Pons (tissue), 1 donor: ENCODE measurements at places on chromosomes 1 and 21.

- DNase-seq = no peak
Measured at GRCh38 chr1:43613075-43613942, 36.6 kb upstream of the KDM4A start.

GRCh38 chr21:25909341-25909740 lies 174.6 kb downstream of the GABPA start:
- DNase-seq = no peak

- no peak for DNase-seq
Measured at GRCh38 chr1:43199093-43199726, 27.1 kb downstream of the CFAP57 start.

- no peak for DNase-seq
Measured at GRCh38 chr1:2145946-2146835, 48.4 kb downstream of the FAAP20 start.

DNA sequence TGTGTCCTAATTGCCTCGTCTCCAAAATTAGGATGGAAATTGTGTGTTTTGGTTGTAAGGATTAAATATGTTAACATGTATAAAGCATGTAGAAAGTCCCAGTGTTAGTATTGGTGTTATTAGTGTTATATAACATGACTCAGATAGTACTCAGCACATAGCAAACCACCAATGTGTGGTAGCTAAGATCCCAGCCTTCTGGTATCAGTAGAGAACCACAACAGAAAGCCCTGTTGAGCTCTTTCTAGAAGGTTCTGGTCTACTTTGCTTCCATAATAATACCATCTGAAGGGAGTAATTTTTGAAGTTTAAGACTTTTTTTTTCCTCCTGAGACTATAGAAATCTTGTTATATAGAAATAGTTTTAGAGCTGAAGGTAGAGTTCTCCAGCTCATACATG lies 259.3 kb upstream of the SGIP1 start:
- DNase-seq = no peak

DNA sequence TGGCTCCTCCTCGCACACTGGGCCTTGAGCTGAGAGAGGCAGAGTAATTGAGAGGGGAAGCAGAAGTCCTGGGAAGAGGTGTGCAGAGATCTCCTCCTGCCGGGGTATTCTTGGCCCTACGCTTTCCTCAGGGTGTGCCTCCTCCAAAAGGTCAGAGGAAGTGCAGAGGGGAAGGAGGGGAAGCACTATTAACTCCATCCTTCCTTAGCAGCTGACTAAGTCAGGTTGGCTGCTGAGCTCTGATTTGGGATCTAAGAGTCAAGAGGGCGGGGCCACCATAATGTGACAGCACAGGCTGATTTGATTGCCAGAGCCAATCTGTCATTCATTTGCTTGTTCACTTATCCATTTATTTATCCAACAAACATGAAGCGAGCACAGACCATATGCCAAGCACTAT lies 12.3 kb downstream of the ATP2B4 start:
- DNase-seq = no peak

GRCh38 chr1:171799166-171799565 lies 17.7 kb downstream of the METTL13 start:
- DNase-seq = no peak

DNA sequence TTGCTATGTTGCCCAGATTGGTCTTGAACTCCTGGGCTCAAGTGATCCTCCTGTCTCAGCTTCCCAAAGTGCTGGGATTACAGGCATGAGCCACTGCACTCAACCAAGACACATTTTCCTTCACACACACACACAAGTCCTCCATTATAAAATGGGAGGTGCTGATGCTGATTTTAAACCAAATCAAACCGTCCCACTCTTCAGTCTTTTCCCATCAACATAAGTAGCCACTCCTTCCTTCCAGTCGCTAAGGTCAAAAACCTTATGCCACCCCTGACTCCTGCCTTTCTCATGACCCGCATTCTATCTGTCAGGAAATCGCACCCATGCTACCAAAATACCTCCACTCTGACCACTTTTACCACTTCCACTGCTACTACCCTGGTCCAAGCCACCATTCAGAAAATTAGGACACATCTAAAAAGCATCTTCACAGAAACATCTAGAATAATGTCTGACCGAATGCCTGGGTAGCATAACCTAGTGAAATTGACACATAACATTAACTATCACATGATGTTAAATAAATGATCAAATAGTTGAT lies 28.0 kb upstream of the IFNGR2 start:
- no peak for DNase-seq

GRCh38 chr1:169989246-169989645 lies 85.2 kb downstream of the KIFAP3 start:
- no peak for DNase-seq

- DNase-seq = no peak
Measured at GRCh38 chr1:17735793-17736192, 19.3 kb upstream of the ACTL8 start.

DNA sequence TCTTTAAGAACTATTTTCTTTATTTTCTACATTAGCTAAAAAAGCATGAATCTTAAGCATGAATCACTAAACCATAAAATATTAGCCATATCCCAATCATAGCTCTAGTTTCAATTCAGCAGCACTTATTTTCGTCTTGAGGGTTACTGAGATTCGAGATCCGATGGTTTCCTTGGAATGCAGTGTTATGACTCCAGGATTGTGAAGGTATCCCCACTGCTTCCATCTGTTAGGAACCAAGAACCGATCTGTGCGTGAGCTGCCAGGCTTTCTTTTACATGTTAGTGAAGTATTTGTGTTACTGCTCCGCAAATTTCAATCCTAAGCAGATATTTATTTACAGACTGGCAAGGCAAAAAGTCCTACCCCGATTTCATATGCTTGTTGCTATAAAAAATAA lies 18.8 kb downstream of the TNFRSF9 start:
- no peak for DNase-seq

DNA sequence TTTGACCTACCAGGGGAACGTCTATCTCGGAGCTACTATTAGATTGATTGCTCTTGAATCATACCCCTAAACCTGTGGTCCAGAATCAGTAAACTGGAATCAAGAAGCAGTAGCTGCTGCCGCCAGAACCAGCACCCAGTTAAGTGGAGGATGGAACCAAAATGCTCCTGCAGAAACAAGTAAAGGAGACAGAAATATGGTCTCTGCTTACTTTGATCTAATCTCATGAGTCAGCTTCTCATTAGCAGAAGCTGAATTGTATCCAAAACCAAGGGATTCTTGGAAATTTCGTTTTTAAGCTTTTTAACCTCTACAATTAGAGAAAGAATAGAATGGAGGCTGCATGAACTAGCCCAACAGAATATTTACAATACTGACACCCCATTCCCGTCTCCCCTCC lies 42.6 kb upstream of the PIGV start:
- DNase-seq = no peak

DNA sequence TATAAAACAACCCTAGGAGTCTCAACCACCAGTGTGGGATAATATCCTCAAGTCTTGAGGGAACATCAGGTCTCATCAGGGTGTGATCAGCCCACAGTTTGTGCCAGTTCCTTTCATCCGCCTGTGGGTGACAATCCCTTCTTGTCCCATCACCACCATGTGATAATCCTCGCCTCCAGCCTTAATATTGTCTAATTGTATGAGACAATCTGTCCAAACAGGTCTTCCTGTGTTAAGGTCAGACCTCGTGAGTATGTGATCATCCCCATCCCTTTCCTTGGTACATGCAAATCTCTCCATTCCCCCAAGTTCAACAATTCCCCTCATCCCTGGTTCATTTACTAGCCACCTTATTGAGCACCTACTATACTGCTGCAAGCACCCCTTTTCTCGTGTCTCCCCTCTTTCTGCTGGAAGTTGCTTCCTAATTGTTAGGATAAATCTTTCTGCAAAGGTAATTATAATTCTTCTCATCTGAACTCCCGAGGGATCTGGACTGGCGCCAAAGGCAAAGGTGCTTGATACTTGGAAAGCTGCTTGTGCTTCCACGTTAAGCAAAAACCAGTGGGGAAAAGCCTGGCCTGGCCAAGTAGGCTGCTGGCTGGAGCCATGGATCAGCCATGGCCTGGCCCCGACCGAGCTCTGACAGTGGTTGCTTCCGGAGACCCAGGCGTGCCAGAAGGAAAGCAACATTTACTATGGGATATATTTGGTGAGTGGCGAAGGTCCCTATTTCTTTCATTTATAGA lies 92.5 kb downstream of the RNF220 start:
- no peak for DNase-seq

- DNase-seq = no peak
Measured at GRCh38 chr1:184970691-184971161, 3.6 kb downstream of the NIBAN1 start.

DNA sequence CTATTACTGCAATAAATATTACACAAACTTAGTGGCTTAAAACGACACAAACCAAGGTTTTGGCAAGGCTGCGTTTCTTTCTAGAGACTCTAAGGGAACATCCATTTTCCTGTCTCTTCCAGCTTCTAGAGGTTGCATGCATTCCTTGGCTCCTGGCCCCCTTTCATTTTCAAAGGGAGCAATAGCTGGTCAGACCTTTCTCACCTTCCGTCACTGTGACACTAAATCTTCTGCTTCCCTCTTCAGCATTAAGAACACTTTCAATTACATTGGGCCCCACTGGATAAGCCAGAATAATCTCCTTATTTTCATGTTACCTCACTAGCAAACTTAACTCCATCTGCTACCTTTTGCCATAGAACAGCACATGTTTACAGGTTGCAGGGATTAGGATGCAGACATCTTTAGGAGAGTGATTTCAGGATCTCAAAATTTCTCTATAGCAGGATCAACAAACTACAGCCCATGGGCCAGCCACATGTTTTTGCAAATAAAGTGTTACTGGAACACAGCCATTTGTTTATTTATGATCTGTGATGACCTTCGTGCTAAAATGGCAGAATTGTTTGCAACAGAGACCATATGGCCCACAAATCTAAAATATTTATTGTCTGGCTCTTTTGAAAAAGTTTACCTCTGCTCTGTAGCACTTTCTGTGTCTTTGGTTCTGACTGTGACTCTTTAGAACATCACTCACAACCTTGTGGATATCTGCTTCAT lies 221.5 kb upstream of the SGIP1 start:
- DNase-seq = no peak

DNA sequence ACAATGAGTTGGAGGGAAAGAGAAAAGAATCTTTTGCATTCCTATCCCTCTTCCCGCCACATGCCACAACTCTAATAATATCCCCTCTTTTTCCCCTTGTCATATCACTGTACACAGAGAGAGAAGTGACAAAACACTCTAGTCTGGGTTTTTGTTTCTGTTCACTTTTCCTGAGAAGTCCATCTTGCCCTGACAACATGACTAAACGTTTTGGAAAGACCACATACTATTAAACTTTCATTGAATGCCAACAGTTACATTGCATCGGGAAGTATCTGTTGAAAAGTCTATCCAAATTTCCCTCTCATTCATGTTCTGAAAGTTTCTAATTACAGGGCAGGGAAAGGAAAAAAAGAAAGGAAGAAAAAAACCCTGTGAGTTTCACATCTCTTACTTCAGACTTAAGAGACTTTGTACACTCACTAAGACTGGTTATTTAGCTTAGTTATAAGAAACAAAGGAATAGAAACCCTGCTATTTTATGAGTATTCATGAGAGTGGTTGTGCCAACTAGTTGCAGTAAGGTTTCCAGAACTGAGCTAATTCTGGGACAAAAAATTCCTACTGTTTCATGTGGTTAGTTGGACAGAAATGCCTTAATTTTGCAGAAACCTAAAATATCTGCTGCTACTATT lies 16.9 kb downstream of the PLA2G4A start:
- peak; percentile 64 for DNase-seq

DNA sequence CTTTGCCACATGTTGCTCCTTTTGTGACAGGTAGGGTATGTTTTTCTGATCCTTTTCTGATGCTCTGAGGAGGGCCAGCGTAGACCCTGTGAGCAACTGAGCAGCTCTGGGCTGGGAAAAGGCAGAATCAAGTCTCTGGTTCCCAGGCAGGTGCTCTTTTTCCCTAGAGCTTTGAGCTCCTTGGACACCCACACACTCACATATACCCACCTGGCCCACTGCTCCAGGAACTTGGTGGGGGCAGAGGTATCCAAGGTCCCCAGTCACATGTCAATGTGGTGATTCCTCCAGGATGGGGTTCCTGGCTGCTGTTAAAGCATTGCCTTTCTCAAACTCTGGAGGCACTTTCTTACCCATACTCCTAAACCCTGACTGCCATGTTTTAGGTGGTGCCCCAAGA lies 5.4 kb downstream of the CD2 start:
- no peak for DNase-seq

DNA sequence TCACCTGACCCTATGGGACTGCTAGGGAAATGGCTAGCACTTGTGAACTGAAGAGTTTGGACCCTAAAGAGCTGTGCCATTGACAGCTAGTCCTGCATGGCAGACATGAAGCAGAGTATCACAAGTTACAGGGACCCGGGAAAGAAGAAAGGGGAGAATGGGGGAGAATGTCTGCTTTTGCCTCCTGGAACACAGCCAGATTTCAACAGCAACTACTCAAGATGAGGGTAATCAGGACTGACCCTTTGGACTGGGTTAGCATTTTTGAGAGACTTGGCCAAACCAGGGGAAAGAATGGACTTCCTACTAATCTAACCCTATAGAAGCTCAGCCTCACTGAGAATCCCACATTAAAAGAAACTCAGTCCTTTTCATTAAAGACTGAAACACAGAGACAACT lies 8.7 kb upstream of the UTP25 start:
- no peak for DNase-seq

- no peak for DNase-seq
Measured at GRCh38 chr1:156806512-156807440, 9.9 kb downstream of the SH2D2A start.

- no peak for DNase-seq
Measured at GRCh38 chr1:48017716-48018115, 20.5 kb upstream of the TRABD2B start.

GRCh38 chr1:166980383-166980782 lies 5.0 kb upstream of the ILDR2 start:
- DNase-seq = no peak

- no peak for DNase-seq
Measured at GRCh38 chr1:6141592-6141991, 38.5 kb downstream of the CHD5 start.

GRCh38 chr1:54796902-54797301 lies 4.2 kb downstream of the TTC22 start:
- no peak for DNase-seq

- no peak for DNase-seq
Measured at GRCh38 chr1:83725735-83726360, 273.1 kb downstream of the TTLL7 start.

DNA sequence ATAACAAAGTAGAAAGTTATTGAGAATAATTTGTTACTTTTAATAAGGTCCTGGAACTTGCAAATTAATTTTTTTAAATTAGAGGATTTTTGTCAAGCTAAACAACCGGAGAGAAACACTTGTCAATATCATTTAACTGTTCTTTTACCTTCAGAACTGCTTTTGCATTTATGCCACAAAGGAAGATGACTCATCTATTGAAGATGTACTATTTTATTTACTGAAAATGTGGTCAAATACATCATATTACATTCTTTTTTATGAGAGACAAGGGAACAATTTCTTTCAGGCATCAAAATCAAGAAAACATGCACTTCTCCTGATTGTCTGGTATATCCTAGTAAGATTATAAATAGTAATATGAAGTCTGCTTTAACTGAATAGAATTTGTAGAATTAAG lies 558.2 kb upstream of the PRMT6 start:
- DNase-seq = no peak

DNA sequence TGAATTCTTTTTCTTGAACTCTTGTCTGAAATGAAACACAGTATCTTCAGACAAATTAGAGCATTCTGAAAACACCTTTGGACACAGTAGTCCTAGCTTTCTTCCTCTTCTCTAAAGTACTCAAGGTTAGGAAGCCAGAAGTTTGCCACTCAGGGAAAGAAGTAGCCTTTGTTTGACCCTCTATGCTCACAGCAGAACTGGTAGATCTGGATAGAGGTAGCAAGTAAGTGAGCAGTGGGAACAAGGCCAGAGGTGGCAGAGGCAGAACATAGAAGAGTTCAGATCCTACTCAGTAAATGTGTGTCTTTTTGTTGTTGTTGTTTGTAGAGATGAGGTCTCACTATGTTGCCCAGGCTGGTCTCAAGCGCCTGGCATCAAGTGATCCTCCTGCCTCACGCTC lies 7.4 kb upstream of the PIGR start:
- DNase-seq = no peak
